ENCODE measurements at places on chromosomes 6 and 20. TPM values are rescaled to one million over a fixed set of nuclear protein-coding genes. Genes with fewer than 3 reads are reported as not detected.

- DNase-seq, result no peak
These were observed 20.2 kb downstream of the SCML4 start for GRCh38 chr6:107803957-107804356.

MCHR2 gene
- not detected for total RNA-seq

SMPD2 gene
- 17.0 TPM for total RNA-seq

- DNase-seq, result no peak
These were observed 172.8 kb downstream of the FRK start for GRCh38 chr6:115887891-115888290.

DNA sequence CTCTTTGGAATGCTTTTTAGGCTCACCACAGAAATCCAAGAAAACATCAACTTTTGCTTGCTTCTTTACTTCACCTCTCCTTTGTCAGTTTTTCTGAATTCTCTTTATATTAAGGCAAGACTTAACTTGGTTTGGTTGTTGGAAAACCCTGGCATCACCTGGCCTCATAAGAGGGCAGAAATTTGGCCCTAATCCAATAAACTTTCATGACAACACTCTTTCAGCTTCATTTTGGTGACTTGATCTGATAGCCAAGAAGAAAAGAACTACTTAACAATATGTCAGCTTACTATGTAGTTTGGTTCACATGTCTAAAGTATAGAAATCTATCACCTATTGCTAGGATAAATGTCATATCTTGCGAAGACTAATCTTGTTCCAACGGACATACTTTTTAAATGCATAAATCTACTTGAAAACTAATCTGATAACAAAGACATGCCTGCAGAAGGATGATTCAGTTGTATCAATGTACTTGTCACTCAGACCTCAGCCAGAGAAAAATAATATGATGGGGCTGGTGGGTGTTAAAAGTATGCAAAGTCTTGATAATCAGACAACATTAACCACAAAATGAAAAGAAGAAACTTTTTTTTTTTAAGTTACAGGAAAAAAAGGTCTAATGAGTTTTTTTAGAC, 19.3 kb upstream of the HBS1L start:
- DNase-seq, result no peak

DNA sequence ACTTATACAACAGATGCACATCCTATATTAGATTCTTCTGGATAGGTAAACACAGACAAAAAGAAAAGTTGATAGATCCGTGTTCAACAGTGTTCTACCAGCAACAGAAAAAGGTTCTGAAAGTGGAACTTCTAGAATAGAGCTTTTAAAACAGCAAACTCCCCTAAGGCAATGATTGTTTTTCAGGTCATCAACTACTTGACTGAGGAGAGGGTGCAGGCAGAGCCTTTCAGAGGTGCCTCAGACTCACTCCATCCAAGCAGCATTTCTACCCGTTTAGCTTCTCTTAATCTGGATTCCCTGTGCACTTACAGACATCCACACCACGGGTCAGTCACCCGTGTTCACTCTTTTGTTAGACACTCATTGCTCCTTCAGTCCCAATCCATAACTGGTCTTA, 28.9 kb downstream of the FYN start:
- no peak for DNase-seq

- DNase-seq, result peak; percentile 44
These were observed 285.0 kb upstream of the SPTLC3 start for GRCh38 chr20:12723811-12724210.

DNA sequence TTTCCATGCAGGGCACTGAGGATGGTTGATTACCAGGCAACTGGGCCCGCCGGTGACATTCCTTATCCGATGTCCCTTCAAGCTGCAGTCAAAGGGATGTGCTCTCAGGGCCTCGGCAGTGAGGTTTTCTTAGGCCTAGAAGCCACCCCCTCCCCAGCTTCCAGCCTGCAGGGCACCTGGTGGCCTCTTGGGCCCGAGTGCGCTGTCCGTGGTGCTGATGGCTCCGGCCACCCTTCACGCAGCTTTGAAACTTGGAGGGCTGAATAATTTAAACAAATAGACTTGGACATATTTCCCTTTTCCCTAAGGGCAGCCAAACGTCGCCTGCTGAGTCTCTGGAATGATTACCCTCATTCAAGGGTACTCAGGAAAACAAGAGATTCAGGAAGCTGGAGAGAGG, 8.9 kb upstream of the MLN start:
- DNase-seq, result peak; percentile 34

RBPJL gene
- total RNA-seq, result not detected

GRCh38 chr6:66210964-66211363, 503.9 kb upstream of the EYS start:
- DNase-seq, result no peak

GRCh38 chr6:56796196-56796532, 153.5 kb upstream of the DST start:
- peak; percentile 97 for DNase-seq

DDX43 gene
- total RNA-seq, result 1.4 TPM

SLC2A10 gene
- 8.0 TPM for total RNA-seq

DNA sequence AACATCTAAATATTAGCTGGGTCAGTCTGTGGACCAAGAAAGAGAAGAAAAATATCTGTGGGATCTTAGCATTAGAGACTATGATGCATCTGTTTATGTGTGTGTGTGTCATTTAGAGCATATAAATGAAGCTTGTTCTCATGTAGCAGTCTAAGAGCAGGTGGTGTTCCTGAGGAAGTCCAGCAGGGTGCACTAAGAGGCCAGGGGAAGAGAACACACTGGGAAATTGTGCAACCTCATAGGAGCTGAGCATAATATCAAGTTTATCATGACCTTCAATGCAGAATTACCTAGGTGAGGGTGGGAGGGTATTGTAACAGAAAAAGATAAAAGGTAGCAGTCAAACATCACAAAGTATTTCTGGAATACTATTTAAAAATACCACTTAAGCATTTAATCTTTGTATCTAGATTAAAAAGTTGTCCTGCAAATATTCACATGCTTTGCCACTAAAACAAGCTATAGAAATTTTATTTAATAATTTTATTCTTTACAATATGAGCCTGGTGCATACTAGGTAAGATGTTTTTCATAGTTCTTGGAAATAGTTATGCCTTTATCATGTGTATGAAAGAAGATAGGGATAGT, 80.5 kb downstream of the SMPDL3A start:
- peak; percentile 59 for DNase-seq

SNAI1 gene
- 2.7 TPM for total RNA-seq

- DNase-seq, result peak; percentile 88
These were observed 219.8 kb upstream of the UFL1 start for GRCh38 chr6:96301781-96302180.

DNA sequence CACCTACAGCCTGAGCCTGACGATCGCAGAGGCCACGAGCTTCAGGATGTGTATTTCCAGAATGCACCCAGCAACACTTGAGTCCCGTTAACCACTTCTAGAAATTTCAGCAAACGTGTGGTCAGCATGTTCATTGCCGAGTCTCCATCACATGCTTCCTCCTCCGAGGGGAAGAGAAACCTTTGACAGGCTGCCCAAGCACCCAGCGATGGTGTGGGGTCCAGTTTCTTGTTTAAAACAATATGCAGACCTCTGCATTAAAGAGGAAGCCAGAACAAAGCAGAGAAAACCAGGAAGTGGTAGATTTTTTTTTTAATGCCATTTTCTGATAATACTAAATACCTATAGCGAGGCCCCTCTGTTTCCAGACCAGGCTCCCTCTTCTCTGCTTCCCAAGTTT, 71.9 kb downstream of the GNAS-AS1 start:
- DNase-seq, result no peak

DNA sequence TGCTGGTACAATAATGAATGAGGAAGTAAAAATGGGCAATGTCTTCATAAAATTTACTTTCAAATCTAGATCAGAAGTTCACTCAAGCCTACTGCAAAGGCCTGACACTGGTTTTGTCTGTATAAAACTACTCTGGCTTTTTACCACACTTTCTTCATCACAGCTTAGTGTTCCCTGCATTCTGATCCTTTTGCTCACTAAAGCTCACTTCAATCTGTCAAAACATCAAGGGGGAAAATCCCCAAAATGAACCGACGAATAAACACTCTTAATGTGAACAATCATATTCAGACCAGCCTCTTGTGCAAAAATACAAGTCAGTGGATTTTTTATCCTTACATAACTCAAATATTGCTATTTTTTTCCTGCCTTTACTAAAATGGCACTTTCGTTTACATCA, 98.5 kb downstream of the PRDM1 start:
- DNase-seq, result no peak

DNA sequence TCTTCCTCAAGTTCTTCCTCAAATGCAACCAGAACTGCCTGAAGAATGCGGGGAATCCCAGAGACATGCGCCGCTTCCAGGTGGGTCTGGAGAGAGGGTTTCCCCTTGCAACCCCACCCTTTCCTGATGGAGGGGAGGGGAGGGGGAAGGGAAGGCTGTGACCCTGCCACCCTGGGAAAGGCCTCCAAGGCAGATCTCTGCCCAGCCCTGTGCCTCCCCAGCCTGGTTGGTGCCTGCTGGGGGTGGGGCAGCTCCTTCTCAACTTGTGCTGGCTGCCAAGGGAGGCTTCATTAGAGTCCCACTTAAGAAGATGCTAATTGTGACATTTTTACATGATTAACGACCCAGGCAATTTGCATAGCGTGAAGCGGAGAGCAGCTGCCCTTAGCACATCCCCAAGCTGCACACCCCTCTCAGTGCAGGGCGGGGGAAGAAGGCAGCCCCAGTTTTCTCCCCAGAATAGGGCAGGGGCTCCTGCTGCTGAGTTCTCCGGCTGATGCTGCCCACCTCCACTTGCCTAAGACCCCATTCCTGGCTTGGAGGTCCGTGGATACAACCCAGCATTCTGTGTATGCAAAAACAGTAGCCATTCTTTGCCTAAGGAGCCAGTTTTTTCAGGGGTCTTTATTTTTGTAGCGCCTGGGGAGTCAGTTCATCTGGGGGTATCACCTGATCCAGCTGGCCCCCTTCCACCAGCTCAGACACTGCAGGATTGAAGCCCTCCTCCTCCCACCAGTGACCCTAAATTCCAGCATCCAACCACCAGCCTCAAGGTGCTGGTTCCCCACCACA, 51.7 kb downstream of the CPXM1 start:
- DNase-seq, result no peak

BHLHE23 gene
- not detected for total RNA-seq

GRCh38 chr6:133198725-133199124, 42.4 kb upstream of the EYA4 start:
- no peak for DNase-seq

DNA sequence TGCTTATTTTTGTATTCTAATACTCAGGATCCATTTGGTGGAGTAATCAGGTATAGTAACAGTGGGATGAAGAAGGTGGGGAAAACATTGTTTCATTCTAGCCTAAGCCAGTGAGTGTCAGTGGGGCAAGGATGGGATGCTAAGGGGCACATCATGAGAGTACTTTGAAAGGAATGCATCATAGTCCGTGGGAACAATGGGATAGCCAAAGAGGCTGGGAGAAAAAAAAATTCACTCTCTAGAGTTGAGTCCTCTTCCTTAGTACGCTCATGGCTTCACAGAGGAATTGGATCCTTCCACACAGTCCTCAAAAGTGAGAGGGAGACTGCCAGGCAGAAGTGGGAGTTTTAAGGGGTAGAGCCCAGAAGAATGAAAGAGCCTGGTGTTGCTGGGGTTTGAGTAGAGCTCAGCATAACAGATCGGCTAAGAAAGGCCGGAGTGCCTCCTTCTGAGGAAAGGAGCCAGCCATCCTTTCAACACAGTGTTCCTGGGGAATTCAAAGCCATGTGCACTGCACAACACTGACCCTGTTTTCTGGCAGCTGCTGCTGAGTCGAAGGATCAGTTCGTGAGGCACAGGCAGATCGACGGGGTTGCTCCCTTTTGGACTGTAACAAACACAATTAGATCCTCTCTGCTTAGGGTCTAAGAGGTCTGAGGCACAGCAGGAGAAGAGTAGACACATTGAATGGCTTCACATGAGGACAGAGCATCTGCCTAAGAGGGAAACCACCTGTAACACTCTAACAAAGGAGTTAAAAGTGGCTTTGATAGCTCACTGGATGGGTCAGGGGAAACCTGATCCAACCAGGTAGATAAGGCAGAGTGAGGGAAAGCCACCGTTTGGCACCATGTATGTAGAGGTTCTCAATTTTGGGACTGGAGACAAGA, 61.2 kb downstream of the ELOVL5 start:
- DNase-seq, result no peak

IRF4 gene
- total RNA-seq, result not detected

PROKR2 gene
- not detected for total RNA-seq

LRRC73 gene
- total RNA-seq, result 0.35 TPM

GMPR gene
- 3.6 TPM for total RNA-seq

DNA sequence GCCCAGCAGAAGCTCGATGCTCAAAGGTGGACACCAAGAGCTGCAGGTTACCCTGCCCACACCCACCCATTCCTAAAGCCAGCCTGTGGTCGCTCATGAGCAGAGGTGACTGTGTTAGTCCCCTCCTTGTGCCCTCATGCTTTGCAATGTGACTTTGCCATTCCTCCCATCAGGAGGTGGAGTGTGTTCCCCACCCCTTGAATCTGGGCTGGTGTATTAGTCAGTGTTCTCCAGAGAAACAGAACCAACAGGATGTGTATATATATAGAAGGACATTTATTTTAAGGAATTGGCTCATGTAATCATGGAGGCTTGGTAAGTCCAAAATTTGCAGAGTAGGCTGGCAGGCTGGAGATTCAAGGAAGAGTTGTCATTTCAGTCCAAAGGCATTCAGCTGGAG, 54.4 kb upstream of the RNF24 start:
- DNase-seq, result no peak

MATN4 gene
- not detected for total RNA-seq

- no peak for DNase-seq
These were observed 2.6 kb downstream of the STK35 start for GRCh38 chr20:2104236-2104635.

FERMT1 gene
- 16.7 TPM for total RNA-seq
